ENCODE measurements at places on chromosomes 7 and 10. TPM values are rescaled to one million over a fixed set of nuclear protein-coding genes. Genes with fewer than 3 reads are reported as not detected.

CFAP69 gene
- total RNA-seq: 1.1 TPM

CARD11 gene
- total RNA-seq: 0.80 TPM

TRIM73 gene
- 0.92 TPM for total RNA-seq

AASS gene
- 16.3 TPM for total RNA-seq

FAM25C gene
- not detected for total RNA-seq

HOXA1 gene
- 3.2 TPM for total RNA-seq

PRKCQ gene
- total RNA-seq: 0.64 TPM

HPSE2 gene
- 0.20 TPM for total RNA-seq

TFAM gene
- total RNA-seq: 19.9 TPM

ADIRF gene
- total RNA-seq: 46.1 TPM
